Breast epithelium (tissue), 4 donors: ENCODE measurements at places on chromosomes 2 and 18.

DNA sequence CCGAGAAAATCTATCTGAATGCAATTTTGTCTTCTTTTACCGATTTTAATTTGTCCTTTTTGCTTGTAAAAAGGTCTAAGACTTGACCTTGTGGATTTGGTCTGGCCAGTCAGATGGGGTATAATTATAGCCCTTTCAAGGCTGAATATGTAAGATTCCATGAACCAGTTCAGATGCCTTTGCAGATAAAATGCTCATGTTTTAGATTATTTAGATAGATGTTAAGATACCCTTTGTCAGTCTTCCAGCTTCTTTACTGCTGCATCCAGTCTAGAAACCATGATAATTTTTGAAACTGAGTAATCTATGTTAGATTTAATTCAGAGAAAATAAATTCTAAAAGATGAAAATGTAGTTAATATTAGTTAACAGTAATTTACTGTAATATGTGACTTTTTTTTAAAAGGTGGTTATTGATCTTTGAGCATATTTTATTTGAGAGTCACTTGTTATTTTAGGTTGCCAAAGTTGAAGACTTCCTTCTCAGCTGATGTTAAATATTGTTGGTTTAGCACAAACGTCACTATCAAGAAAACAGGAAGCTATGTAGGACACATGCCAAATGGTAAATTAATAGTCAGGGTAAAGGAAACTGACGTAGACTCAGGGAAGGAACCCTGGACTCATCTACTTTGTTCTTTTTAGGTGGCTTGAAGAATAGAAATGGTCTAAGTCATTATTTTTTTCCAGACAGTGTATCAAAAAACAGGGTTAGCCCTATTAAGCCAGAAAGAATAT, 29.8 kb downstream of the BABAM2 start:
- no peak overlapping the region for H3K4me3 ChIP-seq
- H3K27ac ChIP-seq: peak overlapping the region; percentile 12
- H3K36me3 ChIP-seq: no peaks in the 10 kb centered on the region
- peaks cover 3% of the 10 kb centered on the region for H3K4me1 ChIP-seq
- no peak for DNase-seq

DNA sequence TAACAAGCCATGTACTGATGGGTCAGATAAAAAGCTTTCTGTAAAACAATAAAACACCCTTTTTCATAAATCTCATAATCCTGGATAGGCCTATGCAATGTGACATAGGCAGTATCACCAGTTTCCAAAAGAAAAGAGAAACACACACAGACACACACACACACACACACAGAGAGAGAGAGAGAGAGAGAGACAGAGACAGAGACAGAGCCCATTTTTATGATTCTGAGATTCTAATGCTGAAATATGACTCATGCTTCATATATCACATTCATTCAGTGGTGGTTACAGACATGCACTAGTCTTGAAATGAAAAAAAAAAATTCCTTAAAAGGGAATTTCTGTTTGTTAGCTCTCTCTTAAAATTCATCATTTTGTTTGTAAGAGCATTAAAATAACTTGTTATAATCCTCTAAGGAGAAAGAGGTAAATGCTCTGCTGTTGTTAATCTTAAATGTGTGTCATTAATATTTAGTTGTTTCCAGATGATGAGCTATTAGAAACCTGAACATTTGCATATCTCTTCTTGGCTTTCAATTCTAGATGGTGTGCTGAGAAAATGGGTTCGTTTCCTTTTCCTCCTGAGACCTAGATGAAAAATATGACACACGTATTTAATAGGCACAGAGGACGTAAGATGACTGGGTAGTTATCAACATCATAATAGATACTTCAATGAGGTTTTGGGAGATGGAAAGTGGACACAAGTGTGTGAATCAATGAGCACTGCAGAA, 1598.7 kb upstream of the ACVR2A start:
- no peaks in the 10 kb centered on the region for H3K27me3 ChIP-seq
- no peak overlapping the region for H3K4me3 ChIP-seq
- no peaks in the 10 kb centered on the region for H3K36me3 ChIP-seq

DNA sequence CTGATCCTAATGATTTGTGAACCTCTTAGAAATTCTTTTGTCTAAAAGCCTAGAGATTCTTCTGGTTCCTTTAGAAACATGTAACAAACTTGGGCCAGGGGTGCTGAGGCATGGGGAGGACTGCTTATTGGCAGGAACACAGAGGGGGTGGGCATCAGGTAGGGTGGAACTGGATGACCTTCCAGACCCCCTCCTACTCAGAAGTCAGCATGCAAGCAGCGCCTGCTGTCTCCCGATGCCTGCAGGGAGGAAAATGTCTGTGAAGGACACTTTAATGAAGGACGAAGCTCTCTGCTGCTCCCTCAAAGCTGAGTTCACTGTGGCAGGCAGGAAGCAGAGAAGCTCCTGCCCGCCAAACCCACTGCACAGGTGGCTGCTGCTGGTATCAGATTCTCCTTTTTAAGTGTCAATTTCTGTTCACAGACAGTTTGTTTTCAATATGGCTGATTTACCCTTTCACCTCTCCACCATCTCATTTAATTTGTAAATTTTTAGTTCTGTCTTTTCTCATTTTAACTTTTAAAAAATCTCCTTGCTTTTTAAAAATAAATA, 19.4 kb downstream of the COA5 start:
- H3K27me3 ChIP-seq: no peaks in the 10 kb centered on the region
- no peaks in the 10 kb centered on the region for H3K4me1 ChIP-seq
- H3K27ac ChIP-seq: no peak overlapping the region
- no peak for DNase-seq
- H3K36me3 ChIP-seq: peaks cover 3% of the 10 kb centered on the region
- no peak overlapping the region for H3K4me3 ChIP-seq

GRCh38 chr2:32990556-32990955, 43.8 kb downstream of the LTBP1 start:
- no peaks in the 10 kb centered on the region for H3K4me1 ChIP-seq
- no peak for DNase-seq
- no peaks in the 10 kb centered on the region for H3K27me3 ChIP-seq
- no peaks in the 10 kb centered on the region for H3K36me3 ChIP-seq
- H3K4me3 ChIP-seq: no peak overlapping the region

GRCh38 chr18:24488824-24489493, 28.5 kb downstream of the HRH4 start:
- no peaks in the 10 kb centered on the region for H3K4me1 ChIP-seq
- no peaks in the 10 kb centered on the region for H3K36me3 ChIP-seq
- no peaks in the 10 kb centered on the region for H3K27me3 ChIP-seq
- no peak for DNase-seq
- no peak overlapping the region for H3K4me3 ChIP-seq
- H3K27ac ChIP-seq: no peak overlapping the region

DNA sequence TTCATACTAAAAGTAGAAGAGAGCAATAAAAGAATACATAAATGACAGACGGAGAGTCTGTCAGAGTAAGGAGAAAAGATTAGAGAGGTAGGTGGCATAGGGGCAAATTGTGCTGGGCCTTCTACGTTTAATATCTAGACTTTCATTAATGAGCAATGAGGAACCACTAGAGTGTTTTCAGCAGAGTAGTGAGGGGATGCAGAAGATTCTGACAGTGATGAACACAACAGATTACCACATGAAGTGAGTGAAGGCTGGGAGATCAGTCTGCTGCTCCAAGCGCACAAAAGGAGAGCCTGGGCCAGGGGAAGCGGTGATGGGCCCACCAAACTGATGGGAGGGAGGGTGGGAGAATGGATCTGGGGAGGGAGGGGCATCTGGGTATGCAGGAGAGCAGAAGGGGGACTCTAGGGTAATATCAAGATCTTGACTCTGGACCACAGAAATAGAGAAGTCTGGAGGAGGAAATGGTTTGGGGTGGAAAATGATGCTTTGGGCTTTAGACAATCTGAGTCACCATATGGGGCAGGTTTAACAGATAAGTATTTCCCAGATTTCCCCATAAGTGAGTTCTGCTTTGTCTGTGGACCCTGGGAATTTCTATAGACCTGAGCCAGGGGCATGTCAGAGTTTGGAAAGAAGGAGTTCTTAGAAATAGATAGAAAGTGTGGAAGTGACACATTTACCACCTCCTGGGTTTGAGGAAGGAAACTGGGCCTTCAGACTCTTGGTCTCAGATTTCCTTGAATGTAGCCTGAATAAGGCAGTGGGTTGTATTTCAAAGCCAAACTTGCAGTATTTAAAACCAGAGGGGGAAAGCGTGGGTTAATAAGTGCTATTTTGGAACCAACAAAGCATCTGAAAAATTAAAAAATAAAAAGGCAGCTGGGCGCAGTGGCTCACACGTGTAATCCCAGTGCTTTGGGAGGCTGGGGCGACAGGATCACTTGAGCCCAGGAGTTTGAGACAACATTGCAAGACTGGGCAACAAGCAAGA, 15.0 kb upstream of the IL1A start:
- no peak overlapping the region for H3K27ac ChIP-seq
- no peaks in the 10 kb centered on the region for H3K27me3 ChIP-seq
- no peak for DNase-seq
- no peaks in the 10 kb centered on the region for H3K4me1 ChIP-seq
- H3K36me3 ChIP-seq: no peaks in the 10 kb centered on the region

- H3K36me3 ChIP-seq: no peaks in the 10 kb centered on the region
- DNase-seq: no peak
- no peak overlapping the region for H3K4me3 ChIP-seq
- no peaks in the 10 kb centered on the region for H3K27me3 ChIP-seq
- H3K4me1 ChIP-seq: no peaks in the 10 kb centered on the region
Measured at GRCh38 chr18:36073676-36074075, 6.3 kb upstream of the RPRD1A start.

DNA sequence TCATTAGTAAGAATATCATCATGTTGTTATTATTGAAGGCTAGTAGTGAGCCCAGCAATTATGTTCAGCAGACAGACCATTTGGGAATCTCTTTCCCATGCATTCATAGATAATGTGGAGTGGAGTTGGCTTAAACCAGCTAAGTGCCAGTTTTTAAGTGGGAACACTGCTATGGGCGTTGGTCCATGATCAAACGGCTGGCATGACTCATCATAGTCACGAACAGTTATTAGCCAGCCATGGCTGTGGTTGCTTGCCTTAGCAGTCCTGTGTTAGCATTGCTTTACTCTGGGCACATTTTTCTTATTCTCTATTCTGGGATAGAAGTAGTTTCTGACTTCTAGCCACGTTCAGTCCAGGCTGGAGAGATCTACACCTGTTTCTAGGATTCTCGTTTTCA, 17.7 kb downstream of the EIF4E2 start:
- no peak for DNase-seq
- no peaks in the 10 kb centered on the region for H3K27me3 ChIP-seq
- H3K4me3 ChIP-seq: no peak overlapping the region
- H3K4me1 ChIP-seq: no peaks in the 10 kb centered on the region
- no peaks in the 10 kb centered on the region for H3K36me3 ChIP-seq

- H3K27ac ChIP-seq: no peak overlapping the region
- H3K4me3 ChIP-seq: no peak overlapping the region
- H3K36me3 ChIP-seq: no peaks in the 10 kb centered on the region
Measured at GRCh38 chr2:19146867-19147266, 211.6 kb downstream of the OSR1 start.

GRCh38 chr2:202161151-202161835, 77.1 kb downstream of the SUMO1 start:
- H3K36me3 ChIP-seq: no peaks in the 10 kb centered on the region
- H3K4me3 ChIP-seq: no peak overlapping the region
- H3K4me1 ChIP-seq: peaks cover 4% of the 10 kb centered on the region
- peak overlapping the region; percentile 43 for H3K27ac ChIP-seq

DNA sequence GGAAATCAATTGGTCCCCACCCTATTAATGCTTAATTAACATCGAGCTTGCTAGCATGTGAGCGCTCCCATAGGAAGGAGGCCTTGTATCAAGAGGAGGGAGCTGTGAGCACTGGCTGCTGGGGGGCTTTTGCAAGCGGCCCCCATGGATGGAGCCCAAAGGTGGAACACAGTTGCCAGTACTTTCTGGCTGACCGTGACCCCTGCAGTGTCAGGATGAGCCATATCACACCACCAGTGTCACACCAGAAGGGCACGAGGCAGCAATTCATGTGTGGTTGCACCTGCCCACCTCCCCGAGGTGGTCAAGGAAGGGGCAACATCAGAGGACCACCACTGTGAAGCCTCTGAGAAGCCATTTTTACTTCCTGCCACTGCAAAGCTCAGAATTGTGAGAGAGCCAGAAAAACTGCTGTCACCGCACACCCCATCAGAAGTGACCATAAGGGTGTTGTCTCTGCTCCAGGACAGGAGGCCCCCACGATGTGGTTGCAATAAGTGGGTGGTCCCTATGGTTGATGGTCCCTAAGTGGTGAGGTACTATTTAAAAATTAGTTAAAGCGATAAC, 99.8 kb upstream of the RAB6C start:
- peak; percentile 12 for DNase-seq
- H3K4me3 ChIP-seq: no peak overlapping the region
- peaks cover 4% of the 10 kb centered on the region for H3K4me1 ChIP-seq
- no peak overlapping the region for H3K27ac ChIP-seq
- H3K36me3 ChIP-seq: no peaks in the 10 kb centered on the region

- no peaks in the 10 kb centered on the region for H3K27me3 ChIP-seq
- H3K4me1 ChIP-seq: no peaks in the 10 kb centered on the region
- H3K4me3 ChIP-seq: no peak overlapping the region
- DNase-seq: no peak
- H3K27ac ChIP-seq: no peak overlapping the region
Measured at GRCh38 chr2:26672112-26672817, 20.3 kb upstream of the KCNK3 start.

DNA sequence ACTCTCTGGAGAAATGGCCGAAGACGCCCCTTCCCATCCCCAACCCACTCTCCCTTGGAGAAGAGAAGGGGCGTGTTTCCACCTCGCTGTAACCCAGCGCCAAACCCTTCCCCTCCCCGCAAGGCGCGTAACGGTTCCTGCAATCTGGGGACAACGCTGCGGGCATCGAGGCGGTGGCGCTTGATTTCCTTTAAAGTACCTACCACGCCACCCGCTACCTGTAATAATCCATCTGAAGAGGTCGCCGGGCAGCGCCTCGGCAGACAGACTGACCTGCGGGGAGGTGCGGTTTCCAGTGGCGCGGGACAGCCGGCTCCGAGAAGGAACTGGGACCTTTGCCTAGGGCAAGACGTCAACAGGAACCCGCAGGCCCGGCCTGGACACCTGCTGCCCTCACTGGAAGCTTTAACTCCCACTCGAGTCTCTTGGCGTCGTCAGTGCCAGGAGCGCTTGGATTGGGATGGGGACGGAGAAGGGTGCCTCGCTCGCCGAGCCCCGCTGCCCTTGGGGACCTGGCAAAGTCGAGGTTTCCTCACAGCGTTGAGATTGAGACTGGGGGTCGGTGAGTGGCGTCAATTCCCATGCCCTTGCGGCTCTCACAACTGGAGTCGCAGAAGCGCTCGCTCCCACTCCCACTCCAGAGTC, at the start of gene CYP1B1:
CYP1B1 (minus strand) TSS at position 645 of the 645 bp plus-strand sequence. CDS start 763 bp downstream, outside the sequence.
- no peaks in the 10 kb centered on the region for H3K36me3 ChIP-seq
- H3K27me3 ChIP-seq: no peaks in the 10 kb centered on the region
- no peak for DNase-seq
- peak within 1 kb of the TSS; percentile 58 for H3K4me3 ChIP-seq
- H3K27ac ChIP-seq: peak within 1 kb of the TSS; percentile 89

DNA sequence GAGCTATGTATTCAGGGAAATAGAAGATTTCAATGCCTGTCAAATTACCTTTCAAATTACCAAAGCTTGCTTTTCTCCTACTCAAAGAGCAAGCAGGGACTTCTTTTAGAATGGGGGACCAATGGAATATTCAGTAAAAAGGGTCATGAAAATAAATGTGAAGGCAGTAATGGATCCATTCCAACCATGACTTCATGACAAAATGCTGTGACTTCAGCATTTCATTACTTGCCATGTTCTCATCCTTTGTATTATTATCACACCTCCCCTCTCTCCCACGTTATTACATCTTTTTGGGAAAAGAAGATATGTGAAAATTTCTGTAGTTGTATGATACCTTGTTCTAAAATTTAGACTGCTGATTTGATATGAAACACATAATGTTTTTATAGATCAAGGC, 864.0 kb upstream of the FSHR start:
- no peak for DNase-seq
- no peak overlapping the region for H3K4me3 ChIP-seq
- H3K4me1 ChIP-seq: no peaks in the 10 kb centered on the region
- no peaks in the 10 kb centered on the region for H3K36me3 ChIP-seq
- no peaks in the 10 kb centered on the region for H3K27me3 ChIP-seq
